ENCODE measurements at places on chromosomes 16 and 17.

GRCh38 chr17:40093580-40094201, 6.7 kb downstream of the NR1D1 start:
- no peak for DNase-seq

DNA sequence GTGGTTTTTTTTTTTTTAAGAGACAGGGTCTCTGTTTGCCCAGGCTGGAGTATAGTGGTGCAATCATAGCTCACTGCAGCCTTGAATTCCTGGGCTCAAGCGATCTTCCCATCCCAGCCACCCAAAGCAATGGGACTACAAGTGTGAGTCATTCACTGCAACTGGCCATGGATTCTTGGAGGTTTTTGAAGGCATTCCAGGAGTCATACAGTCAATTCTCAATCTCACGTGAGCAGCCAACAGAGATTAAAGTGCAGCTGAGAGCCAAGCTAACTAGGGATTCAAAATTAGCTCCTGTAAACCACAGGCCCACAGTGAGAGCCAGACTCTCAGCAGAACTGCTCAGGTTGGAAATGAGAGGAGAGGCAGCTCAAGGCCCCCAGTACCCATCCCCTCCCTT, 30.2 kb downstream of the XPO6 start:
- no peak for DNase-seq

- DNase-seq, result no peak
Measured at GRCh38 chr16:87778476-87778829, 12.7 kb upstream of the KLHDC4 start.

DNA sequence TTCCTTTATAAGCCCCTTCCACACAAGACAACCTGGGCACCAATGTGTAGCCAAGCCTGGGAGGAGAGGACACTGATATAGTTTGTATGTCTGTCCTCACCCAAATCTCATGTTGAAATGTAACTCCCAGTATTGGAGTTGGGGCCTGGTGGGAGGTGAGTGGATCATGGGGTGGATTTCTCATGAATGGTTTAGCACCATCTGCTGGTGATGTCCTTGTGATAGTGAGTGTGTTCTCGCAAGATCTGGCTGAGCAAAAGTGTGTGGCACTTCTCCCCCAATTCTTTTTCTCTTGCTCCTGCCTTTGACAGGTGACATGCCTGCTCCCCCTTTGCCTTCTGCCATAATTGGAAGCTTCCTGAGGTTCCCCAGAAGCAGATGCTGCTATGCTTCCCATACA, 135.8 kb downstream of the USP31 start:
- DNase-seq, result peak; percentile 23

DNA sequence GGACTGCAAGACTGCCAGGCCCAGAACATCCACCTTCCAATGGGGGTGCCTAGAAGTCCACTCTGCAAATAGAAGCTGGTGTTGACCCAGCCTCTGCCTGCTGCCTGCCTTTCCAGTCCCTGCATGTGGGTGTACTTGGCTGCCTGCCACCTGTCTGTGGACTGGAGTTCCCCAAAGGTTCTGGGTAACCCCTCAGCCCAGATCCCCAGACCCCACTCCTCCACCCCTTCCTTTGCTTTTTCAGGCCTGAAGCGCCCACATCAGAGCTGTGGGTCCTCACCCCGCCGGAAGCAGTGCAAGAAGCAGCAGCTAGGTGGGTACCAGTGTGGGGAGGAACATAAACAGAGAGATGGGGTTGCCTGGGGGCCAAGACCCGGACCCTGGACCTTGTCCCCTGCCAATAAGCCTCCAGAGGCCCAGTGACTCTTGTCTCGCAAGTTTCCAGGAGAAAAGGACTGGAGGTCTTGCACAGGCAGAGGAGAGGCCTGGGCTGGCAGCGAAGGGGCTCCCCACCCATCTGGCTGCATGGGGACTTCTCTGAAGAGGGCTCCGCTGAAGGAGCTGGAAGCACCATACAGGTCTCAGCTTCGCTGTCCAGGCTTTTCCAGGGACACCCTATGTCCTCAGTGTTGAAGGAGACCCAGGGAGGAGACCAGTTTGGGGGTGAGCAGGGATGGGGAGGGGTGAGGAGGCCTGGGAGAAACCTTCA, 34.3 kb downstream of the NLRC5 start:
- no peak for DNase-seq

DNA sequence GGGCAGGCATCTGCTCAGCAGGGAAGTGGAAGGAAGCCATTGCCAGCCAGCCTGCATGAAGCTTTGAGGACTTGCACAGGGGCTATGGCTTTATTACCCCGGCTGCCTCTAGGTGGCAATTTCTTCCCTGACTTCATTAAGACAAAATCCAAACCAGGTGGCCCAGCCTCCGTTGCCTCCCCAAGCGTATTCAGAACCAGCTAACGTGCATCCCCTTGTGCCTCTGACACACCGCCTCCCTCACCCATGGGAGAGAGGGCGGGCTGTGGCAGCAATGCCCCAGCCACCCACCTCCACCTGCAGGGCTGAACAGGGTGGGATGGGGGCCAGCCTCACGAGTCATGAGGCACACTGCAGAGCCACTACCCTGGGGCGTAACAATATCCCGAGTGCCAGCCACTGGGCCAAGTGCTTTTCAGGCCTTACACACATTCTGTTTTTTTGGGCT, 6.8 kb downstream of the KIFC3 start:
- peak; percentile 77 for DNase-seq

DNA sequence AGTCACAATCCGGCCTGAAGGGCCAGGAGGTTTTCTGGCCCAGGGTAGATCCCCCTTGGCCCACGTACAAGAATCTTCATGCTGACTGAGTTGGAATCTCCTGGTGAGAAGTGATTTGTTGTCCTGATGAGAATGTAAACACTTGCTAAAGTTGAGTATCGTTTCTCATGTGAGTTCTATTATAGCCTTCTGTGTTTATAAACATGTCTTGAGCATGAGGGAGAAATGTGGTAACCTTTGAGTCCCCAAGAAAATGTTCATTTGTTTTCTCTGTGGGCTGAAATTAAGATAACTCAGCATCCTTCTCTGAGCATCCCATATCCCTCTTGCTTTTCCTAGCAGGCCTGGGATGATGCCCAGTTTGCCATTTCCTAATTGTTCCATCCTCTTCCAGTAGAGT, 204.8 kb downstream of the FTO start:
- DNase-seq, result no peak

DNA sequence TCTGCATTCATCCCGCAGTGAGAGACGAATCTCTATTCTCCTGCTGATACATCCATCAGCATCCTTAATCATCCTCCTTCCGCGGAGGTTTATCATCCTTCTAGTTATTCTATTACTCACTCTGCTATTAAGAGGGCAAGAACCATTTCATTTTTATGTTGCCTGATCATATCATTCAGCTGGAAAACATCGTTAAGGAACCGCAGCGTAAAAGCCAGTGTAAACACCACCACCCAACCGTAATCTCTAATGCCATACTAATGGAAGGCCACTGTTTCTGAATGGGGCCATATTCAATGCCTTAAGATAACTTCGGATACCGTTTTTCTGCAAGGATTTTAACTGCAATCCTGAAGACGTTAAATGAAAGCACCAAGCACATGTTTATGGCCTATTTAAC, 36.7 kb upstream of the ERCC4 start:
- no peak for DNase-seq

- DNase-seq, result no peak
Measured at GRCh38 chr16:50613964-50614474, 65.8 kb downstream of the NKD1 start.

DNA sequence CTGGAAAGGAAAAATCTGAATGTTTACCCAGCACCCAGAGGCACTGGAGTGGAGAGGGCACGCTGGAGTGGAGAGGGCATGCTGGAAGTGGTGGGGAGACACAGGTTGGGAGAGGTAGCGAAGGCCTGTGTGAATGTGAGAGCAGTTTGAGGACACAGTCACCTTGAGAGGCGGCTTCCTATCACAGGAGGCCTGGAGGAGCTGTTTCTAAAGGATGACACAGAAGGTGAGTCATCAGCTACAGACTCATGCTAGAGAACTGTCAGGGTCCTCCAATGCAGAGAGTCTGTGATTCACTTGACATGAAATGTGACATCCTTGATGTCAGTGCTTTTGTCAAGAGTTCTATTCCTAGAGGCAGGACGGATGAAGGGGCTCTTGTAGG, 13.8 kb downstream of the CTRL start:
- no peak for DNase-seq

DNA sequence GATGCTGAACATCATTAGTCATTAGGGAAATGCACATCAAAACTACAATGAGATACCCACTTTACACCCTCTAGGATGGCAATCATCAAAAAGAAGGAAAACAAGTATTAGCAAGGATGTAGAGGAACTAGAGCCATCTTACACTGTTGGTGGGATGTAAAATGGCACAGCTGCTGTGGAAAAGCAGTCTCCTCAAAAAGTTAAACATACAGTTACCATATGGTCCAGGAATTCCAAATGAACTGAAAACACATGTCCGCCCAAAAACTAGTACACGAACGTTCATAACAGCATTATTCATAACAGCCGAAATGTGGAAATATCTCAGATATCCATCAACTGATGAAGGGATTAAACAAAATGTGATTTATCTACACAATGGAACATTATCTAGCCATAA, 7.0 kb downstream of the FBF1 start:
- no peak for DNase-seq

DNA sequence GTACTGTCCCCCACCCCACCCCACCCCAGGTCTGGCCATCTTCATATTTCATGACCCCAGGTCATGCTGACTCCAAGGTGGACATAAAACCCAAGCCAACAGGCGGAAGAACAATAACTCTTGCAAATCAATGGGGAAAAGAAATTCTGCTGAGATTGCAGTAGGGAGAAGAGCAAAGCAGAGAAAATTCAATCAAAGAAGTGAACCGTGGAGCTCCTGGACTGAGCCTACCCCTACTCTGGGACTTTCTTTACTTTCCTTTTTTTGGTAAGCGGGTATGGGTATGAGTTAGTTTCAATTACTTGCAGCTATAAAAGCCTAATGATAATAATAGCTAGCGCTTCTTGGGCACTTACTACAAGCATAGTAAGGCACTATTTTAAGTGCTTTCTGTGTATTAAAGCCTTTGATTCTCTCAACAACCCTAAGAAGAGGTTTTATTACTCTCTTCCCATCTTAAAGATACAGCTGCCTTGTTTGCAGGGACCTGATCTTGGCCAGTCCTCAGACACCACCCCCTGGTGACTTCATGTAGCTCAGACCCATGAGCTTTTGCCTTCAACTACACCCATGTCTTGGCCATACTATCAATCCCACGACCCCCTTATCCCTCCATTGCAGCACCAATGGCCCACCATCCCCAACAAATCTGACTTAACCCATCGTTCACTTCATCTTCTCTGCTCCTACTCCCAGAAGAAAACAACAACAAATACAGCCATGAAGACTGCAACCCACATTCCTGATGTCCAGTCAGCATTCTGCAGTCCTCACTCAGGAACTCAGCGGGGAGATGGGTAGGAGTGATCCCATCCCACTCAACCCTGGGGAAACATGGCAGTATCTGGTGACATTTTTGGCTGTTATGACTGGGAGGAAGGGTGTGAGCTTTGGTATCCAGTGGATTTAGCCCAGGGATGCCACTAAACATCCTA, 4.4 kb downstream of the GGA2 start:
- DNase-seq, result no peak

GRCh38 chr16:23577493-23577892, 18.6 kb downstream of the NDUFAB1 start:
- no peak for DNase-seq

DNA sequence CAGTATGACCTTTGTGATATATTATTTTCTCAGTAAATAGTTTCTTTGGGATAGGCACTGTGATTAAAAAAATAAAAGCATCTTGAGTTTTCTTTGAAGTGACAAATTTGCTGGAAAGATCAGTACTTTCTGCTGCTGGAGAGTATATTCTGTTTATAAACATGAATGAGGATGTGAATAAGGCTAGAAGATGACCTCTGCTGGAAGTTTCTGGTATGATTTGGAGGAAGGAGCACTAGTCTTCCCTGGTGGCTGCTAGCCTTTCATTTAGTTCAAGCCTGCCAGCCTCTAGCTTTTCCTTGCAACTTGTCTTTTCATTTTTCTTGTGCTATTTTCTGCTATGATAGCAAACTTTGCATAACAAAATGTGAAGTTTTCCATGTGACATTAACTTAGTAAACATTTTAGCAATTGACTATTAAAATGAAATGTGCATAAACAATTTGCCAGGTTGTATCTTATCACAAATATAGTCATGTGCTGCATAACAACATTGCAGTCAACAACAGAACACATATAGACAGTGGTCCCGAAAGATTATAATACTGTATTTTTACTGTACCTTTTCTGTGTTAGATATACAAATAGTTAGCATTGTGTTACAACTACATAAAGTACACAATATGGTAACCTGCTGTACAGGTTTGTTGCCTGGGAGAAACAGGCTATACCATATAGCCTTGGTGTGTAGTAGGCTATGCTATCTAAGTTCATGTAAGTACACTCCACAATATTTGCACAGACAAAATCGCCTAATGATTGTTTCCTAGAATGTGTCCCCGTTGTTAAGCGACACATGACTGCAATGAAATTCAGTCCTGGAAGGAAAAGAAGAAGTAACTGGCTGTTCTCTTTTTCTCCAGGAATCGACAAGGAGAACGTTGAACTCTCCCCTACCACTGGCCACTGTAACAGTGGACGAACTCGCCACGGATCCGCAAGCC, 18.1 kb upstream of the RAB11FIP4 start:
- DNase-seq, result no peak

GRCh38 chr17:50316016-50316587, 29.8 kb upstream of the XYLT2 start:
- DNase-seq, result no peak

- no peak for DNase-seq
Measured at GRCh38 chr16:14028202-14028601, 42.9 kb upstream of the MRTFB start.

DNA sequence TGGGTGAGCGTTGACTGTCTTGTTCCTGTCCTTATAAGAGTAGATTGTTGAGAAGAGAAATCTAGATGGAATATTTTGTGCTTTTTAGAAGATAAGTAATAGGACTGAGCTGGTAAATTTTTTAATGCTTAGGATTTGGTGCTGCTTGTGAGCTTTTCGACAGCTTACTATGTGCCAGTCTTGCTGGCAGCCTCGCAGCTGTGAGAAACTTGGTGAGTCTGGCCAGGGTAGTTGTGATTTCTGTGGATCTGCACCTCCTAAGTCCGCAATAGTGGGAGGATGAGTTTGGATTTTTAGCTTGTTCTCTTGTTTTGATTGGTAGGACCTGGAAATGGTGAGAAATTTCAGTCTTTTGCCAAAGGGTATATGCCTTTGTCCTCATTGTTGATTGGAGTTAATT, 3.6 kb downstream of the SOCS7 start:
- no peak for DNase-seq

GRCh38 chr17:1648173-1648962, 1.3 kb downstream of the RILP start:
- DNase-seq, result peak; percentile 93

- peak; percentile 74 for DNase-seq
Measured at GRCh38 chr17:48555258-48556228, 10.6 kb upstream of the HOXB2 start.

- no peak for DNase-seq
Measured at GRCh38 chr16:3835089-3835602, 45.4 kb downstream of the CREBBP start.

DNA sequence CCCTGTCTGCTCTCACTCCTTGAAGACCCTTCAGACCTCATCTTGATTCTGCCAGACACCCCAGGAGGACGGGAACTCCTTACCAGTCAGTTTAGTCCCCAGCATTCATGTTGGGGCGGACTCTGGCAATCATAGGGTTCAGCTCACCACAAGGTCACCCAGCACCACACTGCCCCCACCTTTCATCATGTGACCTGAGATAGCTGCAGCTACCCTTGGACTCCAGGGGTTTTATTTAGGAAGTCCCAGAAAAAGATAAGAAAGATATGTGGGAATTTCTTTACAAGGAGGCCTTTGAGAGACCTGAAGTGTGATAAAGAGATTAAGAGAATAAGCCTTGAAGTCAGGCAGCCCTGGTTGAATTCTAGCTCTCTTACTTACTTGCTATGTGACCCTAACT, 59.8 kb upstream of the NLK start:
- no peak for DNase-seq

Data from WERI-Rb-1 (cell line).